Right lobe of liver (tissue), 6 donors: ENCODE measurements at places on chromosomes 5 and 9. TPM values are rescaled to one million over a fixed set of nuclear protein-coding genes. Genes with fewer than 3 reads are reported as not detected.

DNA sequence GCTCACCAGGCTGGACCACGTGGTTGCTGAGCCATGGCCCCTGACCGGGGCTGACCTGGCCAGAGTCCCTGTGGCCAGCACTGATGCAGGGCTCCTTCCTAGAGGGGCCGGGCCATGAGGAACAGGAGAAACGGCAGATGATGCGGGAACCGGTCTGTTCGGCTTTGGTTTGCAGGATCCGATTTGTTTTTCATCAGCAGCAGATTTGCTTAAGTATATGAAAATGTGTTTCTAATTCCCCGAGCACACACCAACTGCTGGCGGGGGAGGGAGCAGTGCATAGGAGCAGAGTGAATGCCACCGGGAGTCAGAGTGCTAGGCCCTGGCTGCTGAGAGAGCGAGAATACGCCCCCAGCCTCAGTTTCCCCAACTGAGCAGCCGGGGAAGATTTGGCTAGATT is 13.6 kb downstream of the NTNG2 start:
- DNase-seq: no peak

GRCh38 chr5:37888476-37888875 is 48.6 kb upstream of the GDNF start:
- DNase-seq: no peak

Gene CCDC112
- total RNA-seq: 0.98 TPM

DNA sequence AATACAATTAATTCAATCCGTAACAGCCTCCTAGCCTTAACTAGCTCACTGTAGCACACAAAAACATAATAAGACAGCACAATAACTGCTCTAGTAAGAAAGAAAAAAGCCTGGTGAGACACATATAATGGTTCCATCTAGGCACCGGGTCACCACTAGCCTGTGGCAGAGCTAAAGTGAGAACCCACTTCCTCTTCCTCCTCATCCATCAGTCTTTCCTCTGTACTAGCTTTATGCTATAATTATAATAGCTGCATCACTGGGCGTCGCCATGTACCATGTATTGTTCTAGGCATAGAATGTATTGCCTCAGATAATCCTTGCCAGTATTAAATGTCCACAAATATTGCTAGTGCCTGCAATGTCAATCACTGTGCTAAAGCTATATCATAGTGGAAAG is 23.1 kb downstream of the ADRB2 start:
- DNase-seq: no peak

GRCh38 chr9:99178912-99179872 is 42.5 kb downstream of the ALG2 start:
- DNase-seq: no peak

- no peak for DNase-seq
Observed at GRCh38 chr9:70477146-70477745, 62.8 kb upstream of the KLF9 start.

GRCh38 chr5:168879929-168880328 is 300.8 kb upstream of the PANK3 start:
- peak; percentile 46 for DNase-seq
